ENCODE measurements at places on chromosomes 5 and 9.

- DNase-seq, result no peak
These were observed 14.0 kb downstream of the SPRY4 start for GRCh38 chr5:142310803-142311202.

DNA sequence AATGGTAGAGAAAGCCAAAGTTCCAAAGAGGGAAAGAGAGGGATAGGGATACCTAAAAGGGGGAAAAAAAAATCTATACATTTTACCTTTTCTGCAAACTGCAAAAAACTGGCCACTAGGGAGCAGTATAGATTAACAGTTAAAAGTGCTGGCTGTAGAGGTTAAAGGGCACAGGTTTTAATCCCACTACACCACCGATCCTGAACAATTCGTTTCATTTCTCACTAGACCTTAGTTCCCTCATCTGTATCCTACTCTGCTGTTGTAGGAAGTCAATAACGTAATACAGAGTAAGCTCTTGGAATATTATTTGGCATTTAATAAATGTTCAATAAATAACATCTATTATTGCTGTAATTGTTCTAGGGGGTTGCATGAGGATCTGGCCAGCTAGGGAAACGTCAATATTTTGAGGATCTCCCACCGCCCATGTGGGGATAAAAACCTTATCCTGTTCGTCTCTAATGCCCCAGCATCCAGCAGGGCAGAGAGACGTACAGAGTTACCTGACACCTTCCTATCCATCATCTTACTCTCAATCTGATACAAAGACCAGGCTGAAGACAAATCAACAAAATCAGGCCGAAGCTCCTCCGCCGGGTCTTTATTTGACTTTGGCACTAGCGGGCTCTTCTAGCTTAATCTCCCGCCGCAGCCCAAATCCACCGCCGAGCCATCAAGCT lies 757 bp downstream of the CDC26 start:
- DNase-seq, result peak; percentile 11

DNA sequence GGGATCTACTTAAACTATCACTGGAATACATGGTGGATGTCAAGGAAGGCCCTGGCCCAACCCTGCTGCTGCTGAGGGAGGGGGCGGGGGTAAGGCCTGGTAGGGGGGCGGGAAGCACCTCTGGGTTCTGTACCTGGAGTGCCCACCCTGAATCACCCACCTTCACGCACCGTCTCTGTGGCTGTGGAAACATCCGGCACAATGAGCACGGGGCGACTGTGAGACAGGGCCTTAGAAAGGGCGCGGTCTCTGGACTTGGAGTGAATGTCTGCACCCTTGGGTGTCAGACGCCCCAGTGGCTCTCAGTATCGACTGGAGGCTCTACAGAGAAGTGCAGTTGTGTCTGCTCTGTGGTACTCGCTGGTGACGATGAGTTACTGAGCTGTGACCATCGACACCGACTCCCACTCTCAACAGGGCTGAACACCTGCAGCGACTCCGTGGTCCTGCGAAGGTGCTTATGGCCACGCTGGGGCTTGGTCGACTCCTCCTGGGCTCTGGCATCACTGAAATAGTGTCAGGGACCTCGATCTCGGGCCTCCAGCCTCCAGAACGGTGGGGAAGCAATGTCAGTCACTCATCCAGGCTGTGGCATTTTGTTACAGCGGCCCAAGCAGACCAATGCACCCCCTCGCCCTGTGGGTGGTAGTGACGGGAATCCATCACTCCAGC lies 25.5 kb upstream of the SLC6A19 start:
- DNase-seq, result no peak

- peak; percentile 66 for DNase-seq
These were observed 341.1 kb downstream of the ZSWIM6 start for GRCh38 chr5:61673007-61673735.

DNA sequence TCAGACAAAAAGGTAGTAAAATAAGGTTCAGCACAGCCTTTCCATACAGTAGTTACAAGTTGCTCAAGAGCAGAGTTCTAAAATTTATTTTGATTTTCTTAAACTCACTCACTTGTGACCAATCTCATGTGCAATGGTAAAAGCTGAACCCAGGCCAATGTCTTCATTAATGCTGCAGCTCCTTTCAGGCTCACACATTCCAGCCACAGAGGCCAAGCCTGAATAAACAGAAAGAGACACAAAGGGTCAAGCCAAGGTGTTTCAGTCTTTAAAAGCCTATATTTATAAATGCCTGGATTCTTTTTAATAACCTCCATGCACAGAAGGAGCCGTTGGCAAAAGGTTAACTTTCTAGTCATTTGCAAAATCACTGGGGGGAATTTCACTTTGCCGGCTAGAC lies 152.5 kb downstream of the ADAMTS6 start:
- no peak for DNase-seq

GRCh38 chr5:173265433-173265832 lies 30.4 kb upstream of the NKX2-5 start:
- DNase-seq, result no peak

DNA sequence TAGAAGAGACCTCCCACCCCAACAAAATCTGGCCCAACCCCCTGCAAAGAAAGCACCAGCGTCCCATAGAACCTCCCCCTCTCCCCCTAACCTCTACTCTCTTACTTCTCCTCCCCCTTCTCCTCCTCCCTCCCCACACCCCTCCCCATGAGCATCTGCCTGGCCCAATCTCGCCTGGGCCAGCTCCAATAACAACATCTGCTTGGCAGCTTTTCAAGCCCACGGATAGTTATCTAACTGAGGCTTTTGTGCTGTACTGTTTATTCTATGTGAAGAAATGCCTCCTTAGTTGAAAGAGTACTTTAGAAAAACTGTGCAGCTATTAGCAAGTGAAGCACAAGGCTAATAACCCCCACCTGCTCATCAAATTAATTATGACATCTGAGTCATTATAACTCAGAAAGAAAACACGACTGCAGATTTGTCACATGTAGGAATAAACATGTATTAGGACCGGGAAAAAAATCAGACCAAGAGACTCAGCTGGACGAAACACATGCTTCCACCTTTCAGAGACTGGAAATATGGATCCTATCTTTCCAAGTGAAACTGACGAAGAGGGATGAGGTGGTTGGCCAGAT lies 42.8 kb downstream of the NFIB start:
- DNase-seq, result no peak

- no peak for DNase-seq
These were observed 4.9 kb upstream of the LCN1 start for GRCh38 chr9:135516132-135516860.

DNA sequence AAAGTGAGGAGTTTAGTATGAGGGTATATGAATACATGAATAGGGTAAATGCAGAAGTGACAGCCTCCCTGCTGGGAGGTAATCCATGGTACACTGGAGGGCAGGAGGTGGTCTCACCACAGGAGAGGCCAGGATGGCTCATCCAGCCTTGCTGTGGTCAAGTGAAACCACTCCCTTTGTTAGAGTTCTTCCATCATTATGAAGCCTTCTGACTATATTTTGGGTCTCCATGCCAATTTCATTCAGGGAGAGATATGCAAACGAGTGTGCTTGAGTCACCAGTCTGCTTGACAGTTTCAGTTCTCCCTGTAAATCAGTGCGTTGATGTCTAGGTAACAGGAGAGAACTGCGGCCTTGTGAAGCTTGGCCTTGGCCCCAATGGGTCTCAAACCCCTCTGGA lies 16.4 kb downstream of the PPP3R2 start:
- DNase-seq, result no peak
